A549 (cell line): ENCODE measurements at places on chromosomes 4 and X.

- DNase-seq = no peak
These were observed 2362.4 kb upstream of the TENM3 start for GRCh38 chr4:179880756-179881155.

GRCh38 chrX:152632445-152633097, 5.1 kb upstream of the GABRQ start:
- peak; percentile 14 for DNase-seq

DNA sequence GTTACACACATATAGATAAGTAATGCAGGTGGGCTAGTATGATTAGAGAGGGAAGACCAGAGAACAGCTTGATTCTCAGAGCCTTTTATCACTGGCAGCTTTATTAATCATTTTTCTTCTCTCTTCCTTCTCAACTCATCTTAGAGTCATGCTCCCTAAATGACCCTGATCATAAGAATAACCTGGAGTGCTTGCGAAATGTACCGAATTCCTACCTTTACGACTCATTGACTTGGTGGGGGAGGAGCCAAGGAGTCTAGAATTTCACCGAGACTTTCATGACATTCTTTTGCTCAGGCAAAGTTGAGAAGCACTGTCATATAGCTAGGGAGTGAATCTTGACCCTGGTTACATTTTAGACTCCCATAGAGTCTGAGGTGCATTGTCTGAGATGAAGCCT, 298.9 kb upstream of the PUDP start:
- DNase-seq = no peak

- no peak for DNase-seq
These were observed 49.9 kb upstream of the SCRG1 start for GRCh38 chr4:173448608-173449379.

- DNase-seq = no peak
These were observed 107.6 kb upstream of the FAM9B start for GRCh38 chrX:9141496-9141895.

GRCh38 chrX:97539970-97540519, 656.3 kb downstream of the RPA4 start:
- no peak for DNase-seq

- DNase-seq = no peak
These were observed 88.6 kb downstream of the ZIC3 start for GRCh38 chrX:137654481-137654880.

DNA sequence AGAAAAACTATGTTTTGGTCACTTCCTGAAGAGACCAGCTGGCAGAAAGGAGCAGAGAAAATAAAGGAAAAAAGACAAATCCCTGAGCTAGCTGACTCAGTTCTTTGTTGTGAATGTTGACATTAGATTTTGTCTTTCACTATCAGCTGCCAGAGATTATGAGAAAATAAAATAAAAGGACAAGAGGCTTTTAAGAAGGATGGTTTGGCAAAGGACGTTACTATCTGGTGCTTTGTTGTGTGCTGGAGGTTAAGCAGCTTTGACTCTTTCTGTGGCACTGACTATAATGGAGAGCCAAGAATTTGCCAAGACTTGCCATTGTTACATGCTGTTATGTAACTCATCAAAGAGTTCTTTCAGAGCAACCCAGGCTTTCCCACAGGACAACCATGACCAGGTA, 12.1 kb downstream of the ASB5 start:
- no peak for DNase-seq

GRCh38 chrX:47577424-47577823, 4.8 kb upstream of the TIMP1 start:
- no peak for DNase-seq

DNA sequence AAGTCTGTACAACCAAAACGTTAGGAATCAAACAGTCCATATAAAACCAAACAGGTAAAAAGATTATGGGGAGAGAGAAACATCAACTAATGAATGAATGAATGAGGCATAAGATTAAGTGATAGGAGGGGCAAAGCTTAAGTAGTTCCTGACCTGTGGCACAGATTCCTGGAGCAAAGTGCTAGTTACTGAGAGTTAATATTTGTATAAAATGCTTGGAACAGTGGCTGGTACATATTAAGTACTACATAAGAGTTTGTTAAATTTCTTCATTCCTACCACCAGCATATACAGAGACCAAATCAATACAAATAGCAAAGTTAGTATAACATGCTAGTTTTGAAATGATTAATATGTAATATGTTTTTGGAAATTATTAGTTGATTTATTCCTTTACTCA, 363.7 kb downstream of the ADAM29 start:
- DNase-seq = no peak

GRCh38 chr4:93671093-93671492, 157.5 kb upstream of the ATOH1 start:
- no peak for DNase-seq

GRCh38 chr4:136768925-136769275, 763.4 kb downstream of the PCDH18 start:
- no peak for DNase-seq

- no peak for DNase-seq
These were observed 41.0 kb upstream of the DMD start for GRCh38 chrX:33252306-33252825.

DNA sequence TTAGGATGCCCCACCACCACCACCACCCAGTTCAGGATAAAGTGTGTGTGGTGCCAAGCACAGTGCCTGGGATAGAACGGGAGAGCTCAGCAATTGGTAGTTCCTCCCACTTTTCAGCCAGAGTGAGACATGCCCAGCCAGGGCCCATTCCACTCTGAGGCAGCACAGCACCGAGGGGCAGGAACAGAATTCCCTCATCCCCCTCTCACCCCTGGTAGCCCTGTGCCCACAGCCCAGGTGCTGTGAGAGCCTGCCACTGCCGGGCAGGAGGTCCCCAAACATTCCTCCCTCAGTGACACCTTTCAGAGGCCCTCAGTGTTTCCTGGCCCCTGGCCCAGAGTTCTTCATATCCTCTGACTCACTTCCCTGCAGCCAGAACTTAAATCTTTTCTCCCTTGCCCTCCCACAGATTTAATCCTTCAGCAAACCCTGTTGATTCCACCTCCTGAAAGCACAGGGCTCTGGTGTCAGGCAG, 8.1 kb downstream of the RIPPLY1 start:
- DNase-seq = peak; percentile 68

DNA sequence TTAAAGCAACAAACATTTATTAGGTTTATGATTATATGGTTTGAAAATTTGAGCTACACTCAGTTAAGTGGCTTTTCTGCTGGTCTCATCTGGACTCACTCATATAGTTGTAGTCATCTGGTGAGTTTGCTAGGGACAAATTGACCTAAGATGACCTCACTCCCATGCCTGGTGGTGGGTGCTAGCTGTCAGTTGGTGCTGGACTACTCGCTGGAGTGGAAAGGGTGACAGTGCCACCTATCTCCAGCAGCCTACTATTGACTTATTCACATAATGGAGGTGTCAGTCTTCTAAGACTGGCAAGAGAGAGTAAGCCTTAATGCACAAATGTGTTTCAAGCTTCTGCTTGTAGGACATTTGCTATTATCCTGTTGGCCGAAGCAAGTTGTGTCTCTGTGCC, 88.2 kb downstream of the TASL start:
- DNase-seq = peak; percentile 9

GRCh38 chr4:99436462-99436861, 1.3 kb upstream of the ADH7 start:
- no peak for DNase-seq

DNA sequence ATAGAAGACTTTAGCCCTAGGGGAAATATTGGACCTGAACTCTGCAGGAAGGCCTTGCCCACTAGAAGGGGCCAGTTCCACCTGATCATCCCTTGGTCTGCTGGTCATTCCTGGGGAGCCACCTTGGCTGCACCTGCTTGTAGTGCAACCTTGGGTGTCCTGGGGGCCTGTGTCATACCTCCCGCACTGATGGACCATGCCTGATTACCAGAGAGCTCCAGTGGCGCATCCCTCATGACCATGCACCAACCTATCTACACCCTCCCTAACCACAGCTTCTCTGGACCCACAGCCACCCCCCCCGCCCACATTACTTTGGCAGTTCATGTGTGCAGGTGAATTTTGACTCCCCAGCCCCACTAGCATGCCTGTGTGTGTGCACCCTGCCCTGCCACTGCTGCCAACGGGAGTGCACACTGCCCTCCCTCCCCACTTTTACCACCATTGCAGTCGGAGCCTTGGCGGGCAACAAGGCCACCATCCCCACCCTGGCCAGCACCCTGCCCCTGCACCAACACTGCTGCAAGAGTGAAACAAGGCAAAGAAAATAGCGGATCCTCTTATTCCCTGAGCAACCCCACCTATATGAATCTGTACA, 208.1 kb downstream of the FAM47B start:
- no peak for DNase-seq

GRCh38 chr4:129747756-129748155, 651.8 kb downstream of the C4orf33 start:
- no peak for DNase-seq

GRCh38 chr4:23113104-23113503, 420.4 kb downstream of the GBA3 start:
- no peak for DNase-seq

- DNase-seq = no peak
These were observed 20.8 kb upstream of the TMEM184C start for GRCh38 chr4:147596377-147596776.

GRCh38 chr4:7516773-7517144, 82.0 kb upstream of the PSAPL1 start:
- no peak for DNase-seq

- no peak for DNase-seq
These were observed 12.5 kb downstream of the ZBTB33 start for GRCh38 chrX:120262859-120263708.

- no peak for DNase-seq
These were observed 54.4 kb downstream of the PCDH19 start for GRCh38 chrX:100355680-100356079.

- no peak for DNase-seq
These were observed 916 bp upstream of the POU4F2 start for GRCh38 chr4:146637621-146638332.

- DNase-seq = no peak
These were observed 28.2 kb upstream of the TCEAL4 start for GRCh38 chrX:103556963-103557612.

- DNase-seq = no peak
These were observed 218.0 kb upstream of the AGTR2 start for GRCh38 chrX:115952417-115953092.

DNA sequence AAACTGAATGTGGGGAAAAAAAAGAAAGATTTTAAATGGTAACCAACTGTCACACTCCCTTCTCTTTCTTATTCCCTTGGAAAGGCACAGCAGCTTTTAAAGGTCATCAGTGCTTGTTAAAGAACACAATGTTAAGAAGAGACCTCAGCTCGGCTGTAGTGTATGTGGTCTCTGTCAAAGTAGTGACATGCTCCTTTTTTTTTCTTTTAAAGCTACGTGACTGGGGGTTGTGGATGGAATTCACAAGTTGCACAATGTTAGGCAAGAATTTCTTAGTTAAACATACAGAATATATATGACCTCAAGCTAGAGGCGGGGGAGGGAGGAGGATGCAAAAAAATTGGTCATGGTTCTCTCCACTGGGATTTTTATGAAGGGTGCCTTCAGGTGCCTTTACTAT, 45.6 kb downstream of the OCRL start:
- no peak for DNase-seq

DNA sequence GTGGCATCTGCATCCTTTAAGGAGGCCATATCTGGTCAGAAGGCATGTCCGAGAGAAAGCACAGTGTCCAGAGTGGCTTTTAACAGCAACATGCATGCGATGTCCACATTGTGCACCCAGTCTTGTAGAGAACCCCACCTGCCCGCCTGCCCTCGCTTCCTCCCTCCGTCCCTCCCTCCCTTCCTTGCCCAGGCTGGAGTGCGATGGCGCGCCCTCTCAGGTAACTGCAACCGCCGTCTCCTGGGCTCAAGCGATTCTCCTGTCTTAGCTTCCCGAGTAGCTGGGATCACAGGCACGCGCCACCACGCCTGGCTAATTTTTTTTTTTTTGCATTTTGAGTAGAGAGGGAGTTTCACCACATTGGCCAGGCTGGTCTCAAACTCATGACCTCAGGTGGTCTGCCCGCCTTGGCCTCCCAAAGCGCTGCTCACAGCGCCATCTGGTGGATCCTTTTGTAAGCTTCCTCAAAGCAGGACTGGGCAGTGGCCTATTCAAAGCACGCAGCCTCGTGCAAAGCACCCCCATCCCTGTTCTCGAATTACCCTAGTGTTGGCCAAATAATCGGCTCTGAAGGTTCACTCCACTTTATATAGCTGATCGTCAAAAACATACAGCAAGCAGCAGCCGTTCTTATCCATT, 15.0 kb downstream of the BRCC3 start:
- DNase-seq = peak; percentile 65

- DNase-seq = no peak
These were observed 407.4 kb upstream of the AADAT start for GRCh38 chr4:170497112-170497511.

DNA sequence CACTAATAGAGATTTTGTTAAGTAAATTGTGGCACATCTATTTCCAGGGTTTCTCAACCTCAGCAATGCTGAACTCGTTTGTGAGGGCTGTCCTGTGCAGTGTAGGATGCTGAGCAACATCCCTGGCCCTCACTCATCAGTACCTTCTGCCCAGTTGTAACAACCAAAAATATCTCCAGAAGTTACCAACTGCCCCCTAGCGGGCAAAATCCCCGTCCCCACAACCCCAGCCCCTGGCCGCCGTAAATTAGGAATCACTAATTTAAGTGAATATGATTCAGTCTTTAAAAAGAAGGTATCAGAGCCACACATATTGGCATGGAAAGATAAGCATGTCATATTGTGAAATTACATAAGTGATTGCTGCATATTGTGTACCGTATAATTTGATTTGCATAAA, 123.4 kb downstream of the ASB9 start:
- DNase-seq = peak; percentile 2

- no peak for DNase-seq
These were observed 58.7 kb downstream of the UGT2B10 start for GRCh38 chr4:68874507-68874906.

GRCh38 chr4:73964862-73965611, 16.8 kb downstream of the PF4 start:
- no peak for DNase-seq

- no peak for DNase-seq
These were observed 61.1 kb upstream of the C1QTNF7 start for GRCh38 chr4:15366721-15367120.

DNA sequence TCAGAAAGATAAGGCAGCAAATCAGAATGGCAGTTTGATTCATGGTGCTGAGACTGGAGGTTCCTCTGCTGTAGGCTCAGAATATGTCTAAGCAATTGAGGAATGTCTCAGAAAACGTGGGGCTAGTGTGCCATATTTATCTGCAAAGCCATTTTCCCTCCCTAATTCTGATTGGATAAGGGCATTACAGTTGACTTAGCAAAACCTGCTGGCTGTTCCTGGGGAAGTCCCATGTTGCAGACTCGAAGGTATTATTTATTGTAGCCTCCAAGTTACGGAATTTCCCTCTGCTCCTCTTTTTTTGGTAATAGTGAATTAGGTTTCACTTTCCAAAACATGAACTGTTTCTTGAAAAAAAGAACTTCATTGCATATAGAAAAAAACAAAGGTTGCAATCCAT, at the start of gene CXCL10:
CXCL10 (minus strand) TSS at position 109 of the 400 bp plus-strand sequence; CDS start at position 43, 66 bp downstream.
- DNase-seq = no peak
